Left colon (tissue), 2 donors: ENCODE measurements at places on chromosomes 1 and 21. TPM values are rescaled to one million over a fixed set of nuclear protein-coding genes. Genes with fewer than 3 reads are reported as not detected.

Gene YY1AP1
- total RNA-seq: 52.4 TPM

DNA sequence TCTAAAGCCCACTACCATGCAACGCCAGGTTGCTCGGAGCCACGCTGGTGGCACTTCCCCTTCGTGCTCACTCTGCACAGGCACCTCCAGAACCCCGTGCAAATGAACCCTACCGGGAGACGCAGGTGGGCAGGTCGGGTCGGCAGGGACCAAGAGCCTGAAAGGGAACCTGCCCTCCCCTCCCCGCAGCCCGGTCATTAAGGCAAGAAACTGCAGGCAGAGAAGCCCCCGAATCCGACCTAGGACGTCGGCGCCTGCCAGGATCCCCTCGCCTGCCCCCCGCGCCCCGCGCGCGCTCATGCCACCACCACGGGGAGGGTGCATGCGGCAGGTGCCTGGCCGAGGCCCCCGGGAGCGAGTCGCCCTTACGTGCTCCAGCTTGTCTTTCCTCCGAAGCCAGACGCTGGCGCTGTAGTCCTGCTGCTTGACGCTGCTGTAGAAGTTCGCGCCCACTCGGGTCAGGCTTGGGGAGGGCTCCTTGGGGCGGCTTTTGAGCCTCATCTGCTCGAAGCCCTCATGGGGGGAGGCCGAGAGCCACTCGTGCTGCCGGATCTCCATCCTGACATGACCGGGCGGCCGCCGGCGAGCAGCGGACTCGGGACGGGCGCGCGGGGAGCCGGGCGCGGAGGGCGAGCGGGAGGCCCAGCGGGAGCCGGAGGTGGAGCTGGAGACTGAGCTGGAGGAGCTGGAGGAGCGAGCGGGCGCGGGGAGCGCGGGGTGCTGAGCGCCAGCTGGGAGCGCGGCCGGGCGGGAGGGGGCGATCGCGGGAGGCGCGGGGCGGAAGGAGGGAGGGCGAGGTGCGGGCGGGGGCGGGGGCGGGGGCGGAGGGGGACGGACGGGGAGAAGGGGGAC, 552 bp downstream of the PLD5 start:
- peak; percentile 7 for DNase-seq

Gene C4BPA
- 4.5 TPM for total RNA-seq

- peak; percentile 41 for DNase-seq
Measured at GRCh38 chr1:54982739-54983138, 2.3 kb downstream of the TMEM61 start.

- DNase-seq: no peak
Measured at GRCh38 chr1:84869720-84870119, 23.3 kb downstream of the LPAR3 start.

DNA sequence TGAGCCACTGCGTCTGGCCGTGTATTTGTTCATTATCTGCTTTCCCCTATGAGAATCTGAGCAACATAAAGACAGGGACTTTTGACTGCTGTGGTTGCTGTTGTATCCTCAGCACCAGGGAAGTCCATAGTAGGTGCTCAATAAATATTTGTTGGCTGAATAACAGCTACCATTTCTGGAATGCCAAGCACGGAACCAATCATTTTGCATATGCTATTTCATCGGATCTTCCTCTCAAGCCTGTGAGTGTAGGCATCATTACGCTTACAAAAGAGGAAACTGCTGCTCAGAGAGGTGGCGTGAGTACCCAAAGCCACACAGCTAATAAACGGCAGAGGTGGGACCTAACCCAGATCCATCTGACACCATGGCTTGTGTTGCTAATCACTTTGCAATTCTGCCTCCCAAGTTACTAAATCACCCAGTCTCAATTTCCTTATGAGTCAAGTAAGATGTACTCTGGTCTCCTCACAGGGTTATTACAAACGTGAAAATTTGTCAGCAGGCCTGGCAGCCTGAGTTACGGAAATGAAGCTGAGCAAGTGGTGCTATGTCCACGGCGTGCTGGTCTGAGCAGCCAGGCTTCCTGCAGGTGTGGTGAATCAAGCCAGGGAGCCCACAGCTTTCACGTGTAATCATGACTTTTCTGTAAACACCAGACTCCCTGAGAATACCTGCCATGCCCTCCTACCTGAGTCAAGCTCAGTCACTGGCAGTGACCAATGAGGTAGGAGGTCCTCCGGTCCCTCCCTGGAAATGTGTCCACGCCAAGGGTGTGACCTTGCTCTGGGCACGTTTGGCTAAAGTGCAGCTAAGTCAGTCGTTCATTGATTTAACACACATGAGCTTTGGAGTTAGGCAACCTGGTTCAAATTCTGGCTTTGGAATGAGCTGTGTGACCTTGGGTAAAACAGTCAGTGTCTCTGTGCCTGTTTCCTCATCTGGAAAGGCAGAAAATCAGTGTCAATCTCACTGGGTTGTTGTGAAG, 4.8 kb upstream of the RHCE start:
- DNase-seq: peak; percentile 77

- no peak for DNase-seq
Measured at GRCh38 chr1:67566803-67567377, 118.1 kb upstream of the GADD45A start.
